Activated CD8-positive, alpha-beta memory T cell treated with anti-CD3 and anti-CD28 coated beads for 1 hour (primary cell): ENCODE measurements at places on chromosomes 4 and X.

DNA sequence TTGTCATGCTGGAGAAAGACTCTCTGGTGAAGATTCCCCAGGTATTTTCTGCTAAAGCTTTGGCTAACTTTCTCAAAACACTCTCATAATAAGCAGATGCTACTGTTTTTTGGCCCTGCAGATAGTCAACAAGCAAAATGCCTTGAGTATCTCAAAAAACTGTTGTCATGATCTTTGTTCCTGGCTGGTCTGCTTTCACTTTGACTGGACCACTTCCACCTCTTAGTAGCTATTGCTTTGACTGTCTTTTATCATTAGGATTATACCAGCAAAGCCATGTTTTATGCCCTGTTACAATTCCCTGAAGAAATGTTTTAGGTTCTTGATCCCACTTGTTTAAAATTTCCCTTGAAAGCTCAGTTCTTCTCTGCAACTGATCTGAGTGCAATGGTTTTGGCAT, 231.5 kb downstream of the SLC7A11 start:
- DNase-seq: no peak

DNA sequence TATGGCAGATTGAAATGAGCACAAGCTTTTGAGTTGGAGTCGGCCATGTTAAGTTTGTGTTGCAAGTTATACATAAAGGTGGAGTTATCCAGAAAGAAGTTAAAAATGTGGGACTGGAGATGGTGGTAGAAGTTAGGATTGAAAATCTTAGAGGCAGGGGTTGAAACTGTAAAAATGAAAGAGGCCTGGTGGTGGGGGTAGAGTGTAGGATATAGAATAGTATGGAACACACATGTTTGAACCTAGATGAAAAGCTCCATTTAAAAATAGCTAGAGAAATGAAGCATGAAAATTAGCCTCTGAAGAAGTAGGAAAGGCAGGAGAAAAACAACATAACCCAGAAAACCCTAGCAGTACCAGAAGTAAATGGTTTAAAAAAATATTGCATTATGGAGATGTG, 131.8 kb upstream of the ENPEP start:
- DNase-seq: no peak

- no peak for DNase-seq
These were observed 713.7 kb upstream of the AADAT start for GRCh38 chr4:170803492-170803891.

- no peak for DNase-seq
These were observed 983.4 kb upstream of the ADGRL3 start for GRCh38 chr4:60216752-60217151.

- no peak for DNase-seq
These were observed 413 bp downstream of the PDK3 start for GRCh38 chrX:24465532-24465865.

GRCh38 chrX:143853488-143853887, 30.4 kb upstream of the UBE2NL start:
- no peak for DNase-seq

GRCh38 chr4:138670681-138671080, 344.9 kb upstream of the NOCT start:
- DNase-seq: no peak

GRCh38 chr4:140463182-140463581, 34.9 kb downstream of the MGAT4D start:
- DNase-seq: no peak

DNA sequence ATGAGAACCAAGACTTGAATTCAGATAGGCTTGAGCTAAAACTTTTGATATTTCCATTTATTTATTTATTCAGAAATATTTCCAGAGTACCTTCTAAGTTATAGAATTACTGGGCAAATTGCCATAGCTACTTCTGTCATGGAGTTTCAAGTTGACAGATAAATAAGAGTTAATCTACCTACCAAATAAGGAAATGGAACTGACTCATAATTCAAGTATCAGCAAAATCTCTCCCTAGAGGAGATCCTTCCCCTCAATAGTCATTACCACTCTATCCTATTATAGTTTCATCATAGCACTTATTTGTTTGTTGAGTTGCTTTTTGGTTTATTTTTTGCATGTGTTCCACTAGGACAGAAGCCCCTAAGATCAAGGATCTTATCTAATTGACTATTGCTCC, 48.8 kb upstream of the CCSER1 start:
- DNase-seq: no peak

DNA sequence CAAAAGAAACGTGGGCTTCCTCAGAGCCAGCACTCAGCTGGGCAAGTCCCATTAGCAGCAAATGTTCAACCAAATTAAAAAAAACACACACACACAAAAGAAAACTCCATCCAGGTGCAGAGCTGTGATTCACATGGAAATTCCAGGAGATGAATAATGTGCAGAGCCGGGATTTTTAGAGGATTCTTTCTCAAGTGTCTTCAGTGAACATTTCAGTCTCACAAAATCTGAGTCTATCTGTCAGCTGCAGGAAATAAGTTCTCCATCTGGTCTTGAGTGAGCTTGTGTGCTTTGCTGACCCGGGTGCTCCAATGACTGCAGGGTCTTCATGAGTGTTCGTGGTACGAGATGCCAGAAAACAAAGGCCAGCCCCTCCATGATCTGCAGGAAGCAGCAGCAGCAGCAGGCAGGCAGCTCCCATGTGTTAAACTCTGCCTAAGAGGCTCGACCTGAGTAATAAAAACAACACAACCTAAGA, 44.3 kb downstream of the RASGEF1B start:
- DNase-seq: no peak

DNA sequence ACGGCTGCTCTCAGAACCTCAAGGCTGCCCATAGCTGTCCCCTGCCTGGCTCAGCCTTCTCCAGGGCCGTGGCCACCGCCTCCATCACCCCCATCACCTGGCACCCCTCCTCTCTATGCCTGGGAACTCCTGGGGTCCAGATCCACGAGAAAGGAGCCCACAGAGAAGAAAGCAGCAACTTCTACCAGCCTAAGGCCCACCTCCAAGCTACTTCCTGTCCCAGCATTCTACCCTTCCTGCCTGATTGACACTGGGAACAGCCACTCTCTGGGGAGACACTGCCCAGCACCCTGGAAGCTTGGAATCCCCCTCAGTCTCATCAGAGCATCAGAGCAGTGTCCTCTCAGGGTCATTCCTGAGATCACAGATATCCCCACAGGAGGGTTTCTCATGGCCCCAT, 36.9 kb upstream of the PROM1 start:
- no peak for DNase-seq

- no peak for DNase-seq
These were observed 1048.0 kb downstream of the PDHA2 start for GRCh38 chr4:96887857-96888256.

- no peak for DNase-seq
These were observed 2375.8 kb upstream of the TENM3 start for GRCh38 chr4:179867300-179867878.

DNA sequence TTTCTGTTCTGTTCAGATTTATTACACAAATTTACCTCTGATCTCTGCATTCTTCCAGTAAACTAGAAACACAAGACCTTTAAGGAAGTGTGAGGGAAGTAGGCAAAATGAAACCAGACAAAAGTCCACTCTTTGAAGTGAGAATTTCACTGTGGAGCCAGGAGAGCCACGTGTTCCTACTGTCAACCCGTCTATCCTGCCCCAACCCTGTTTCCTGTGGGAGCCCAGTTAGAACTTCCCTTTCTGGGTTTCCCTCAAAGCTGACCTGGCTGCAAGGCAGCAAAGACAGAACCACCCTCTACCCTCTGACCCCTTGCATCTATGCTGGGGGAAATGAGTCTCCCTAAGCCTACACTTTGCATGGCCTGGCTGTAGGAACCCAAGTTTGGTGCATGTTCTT, 40.0 kb downstream of the TMEM144 start:
- DNase-seq: no peak

- DNase-seq: no peak
These were observed 284.0 kb upstream of the FRG1 start for GRCh38 chr4:189656641-189657040.

DNA sequence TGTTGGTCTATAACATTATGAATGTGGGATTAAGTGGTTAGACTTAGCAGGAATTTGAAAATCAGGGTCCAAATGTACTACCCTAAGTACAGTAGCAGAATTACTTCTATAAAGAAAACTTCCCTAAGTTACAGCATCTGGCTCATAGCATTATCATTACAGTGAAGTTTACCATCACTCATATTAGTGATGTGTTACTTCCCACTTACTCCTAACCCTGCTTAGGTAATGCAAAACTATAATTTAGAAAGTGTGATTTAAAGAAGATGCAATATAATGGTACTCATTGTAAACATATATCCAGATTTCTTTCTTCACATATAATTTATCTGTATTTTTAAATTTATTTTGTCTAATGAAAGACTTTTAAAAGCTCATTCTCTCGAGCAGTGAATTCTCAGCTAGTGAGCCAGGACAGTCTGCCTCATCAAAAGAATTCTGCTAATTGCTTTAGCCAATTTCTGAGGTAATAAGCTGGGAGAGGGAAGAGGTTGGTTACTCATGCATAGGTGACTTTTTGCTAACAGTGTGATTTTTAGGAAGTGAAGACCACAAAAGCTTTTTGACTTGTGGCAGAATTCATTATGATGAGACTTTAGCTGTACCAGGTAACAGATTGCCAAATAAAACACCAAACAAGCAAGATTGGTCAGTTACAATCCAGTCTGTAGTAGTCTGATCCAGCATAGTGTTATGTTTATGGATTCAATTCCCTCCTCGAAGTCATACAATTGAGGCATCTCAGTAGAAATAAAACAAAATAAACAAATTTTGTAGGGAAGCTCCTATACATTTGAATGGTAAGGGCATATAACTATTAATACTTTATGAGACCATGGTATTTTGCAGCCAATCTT, 21.0 kb downstream of the PLS3 start:
- DNase-seq: no peak

DNA sequence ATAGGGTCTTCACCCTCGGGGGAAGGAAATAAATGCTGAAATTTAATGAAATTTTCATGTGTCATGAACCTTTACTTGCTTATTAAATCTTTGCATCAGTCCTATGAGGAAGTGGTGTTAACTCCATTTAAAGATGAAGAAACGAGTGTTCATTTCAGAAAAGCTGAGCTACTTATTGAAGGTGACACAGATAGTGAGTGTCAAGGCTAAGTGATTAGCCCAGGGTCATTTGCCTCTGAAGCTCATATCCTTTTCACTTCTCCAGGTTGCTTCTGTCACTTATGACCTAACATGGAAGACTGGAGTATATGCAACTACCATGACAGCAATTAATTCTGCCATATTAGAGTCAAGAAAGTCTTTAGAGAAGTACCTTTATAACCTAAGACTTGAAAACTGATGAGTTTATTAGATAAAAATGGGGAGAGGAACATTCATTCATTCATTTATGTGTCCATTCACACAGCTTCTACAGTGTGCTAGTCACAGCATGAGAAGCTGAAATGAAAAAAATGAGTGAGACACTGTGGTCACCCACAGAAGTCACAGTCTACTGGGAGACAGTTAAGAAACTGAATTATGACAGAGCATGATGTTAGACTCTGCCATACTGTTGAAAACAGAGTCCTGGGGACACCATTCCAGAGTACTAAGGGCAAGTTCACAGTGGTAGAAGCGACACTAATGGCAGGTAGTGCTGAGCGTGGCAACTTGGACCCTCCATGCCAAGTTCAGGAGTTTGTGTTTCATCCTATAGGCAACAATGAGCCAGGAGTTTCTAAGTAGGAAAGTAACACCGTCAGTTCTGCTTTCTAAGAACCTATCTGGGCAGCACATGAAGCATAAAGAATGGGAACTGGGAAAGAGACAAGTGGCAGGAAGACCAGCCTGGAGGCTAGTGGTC, 21.3 kb downstream of the ALPK1 start:
- no peak for DNase-seq

- DNase-seq: no peak
These were observed 468.9 kb upstream of the CTSO start for GRCh38 chr4:156422576-156422975.

DNA sequence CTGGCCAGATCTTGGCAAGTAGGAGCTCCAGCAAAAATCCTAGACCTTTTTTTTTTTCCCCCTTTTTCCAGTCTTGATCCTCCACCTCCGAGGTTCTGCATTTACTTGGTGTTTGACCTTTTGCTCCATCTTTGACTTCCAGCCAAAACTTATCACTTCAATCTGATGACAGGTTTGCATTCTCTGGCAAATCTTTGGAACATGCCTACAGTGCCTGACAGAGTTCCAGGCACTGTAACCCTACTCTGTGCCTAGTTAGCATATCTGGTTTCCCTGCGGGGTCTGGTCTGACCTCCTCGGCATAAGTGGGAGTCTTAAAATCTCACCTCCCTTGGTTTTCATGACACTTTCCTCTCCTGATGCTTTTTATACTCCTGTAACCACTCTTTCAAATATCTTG, 39.4 kb upstream of the NR3C2 start:
- no peak for DNase-seq

DNA sequence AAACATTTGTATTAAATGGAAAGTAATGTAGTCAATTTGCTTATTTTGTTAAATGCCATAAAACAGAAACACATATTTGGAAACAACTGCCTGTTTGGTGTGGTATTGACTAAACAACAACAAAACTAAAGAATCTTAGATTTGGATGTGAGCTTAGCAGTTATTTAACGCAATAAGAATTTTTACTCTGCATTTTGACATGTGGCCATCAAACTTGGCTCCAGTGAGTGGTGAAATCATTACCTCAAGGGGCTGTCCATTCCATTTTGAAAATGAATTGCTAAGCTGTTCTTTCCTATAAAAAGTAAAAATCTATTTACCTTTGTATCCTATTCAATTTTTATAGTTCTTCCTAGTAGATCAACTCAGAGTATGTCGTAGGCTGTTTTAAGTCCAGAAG, 84.2 kb downstream of the DKK2 start:
- DNase-seq: no peak

DNA sequence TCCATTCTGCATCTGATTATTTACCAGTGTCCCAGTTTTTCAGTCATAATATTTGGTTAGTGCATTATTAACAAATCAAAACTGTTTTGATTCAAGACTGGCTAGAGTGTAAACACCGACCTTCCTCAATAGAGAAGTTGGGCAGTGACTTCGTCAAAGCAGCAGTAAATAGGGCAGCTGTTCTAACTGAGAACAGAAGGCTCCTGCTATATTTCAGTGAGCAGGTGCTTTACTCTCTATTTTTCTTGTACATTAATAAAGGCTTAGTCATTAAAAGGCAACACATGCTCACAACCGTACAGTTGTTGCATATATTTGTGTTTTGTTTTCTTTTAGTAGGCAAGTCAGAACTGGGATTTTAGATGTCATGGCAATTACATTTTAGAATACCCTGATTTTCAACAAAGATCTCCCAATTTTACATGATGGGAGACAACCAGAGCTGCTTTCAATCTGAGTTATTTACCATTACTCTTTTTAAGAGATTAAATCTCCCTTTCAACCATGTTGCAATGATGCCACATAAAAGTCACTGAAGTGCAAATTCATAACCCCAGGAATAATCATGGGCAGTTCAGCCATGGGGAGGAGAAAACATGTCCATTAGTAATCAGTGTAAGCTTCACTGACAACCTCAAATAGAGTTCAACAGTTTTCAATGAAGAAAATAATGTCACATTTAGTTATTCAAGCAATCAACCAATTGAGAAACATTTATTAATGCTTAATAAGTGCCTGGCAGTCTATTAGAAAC, 233.3 kb downstream of the NDST4 start:
- DNase-seq: no peak
